Osteocyte (in vitro differentiated cells): ENCODE measurements at places on chromosomes 4 and X.

DNA sequence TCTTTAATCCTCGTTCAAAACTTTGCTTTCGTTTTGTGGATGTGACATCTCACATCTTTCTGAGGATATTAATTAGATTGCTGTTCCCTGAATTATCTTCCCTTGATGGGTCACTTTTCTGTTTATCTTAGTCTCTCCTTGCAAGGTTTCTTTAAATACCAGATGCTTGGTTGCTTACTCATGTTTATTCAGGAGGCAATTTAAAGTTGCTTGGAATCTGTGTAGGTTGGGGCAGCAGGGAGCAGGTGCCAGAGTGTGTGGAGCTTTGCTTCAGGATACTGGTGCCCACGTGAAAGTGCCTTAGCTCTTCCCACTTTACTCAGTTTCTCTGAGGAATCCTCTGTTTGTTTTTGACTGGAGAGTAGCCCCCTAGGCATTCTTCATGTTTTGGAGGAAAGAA lies 24.0 kb downstream of the ANAPC4 start:
- no peak for DNase-seq

DNA sequence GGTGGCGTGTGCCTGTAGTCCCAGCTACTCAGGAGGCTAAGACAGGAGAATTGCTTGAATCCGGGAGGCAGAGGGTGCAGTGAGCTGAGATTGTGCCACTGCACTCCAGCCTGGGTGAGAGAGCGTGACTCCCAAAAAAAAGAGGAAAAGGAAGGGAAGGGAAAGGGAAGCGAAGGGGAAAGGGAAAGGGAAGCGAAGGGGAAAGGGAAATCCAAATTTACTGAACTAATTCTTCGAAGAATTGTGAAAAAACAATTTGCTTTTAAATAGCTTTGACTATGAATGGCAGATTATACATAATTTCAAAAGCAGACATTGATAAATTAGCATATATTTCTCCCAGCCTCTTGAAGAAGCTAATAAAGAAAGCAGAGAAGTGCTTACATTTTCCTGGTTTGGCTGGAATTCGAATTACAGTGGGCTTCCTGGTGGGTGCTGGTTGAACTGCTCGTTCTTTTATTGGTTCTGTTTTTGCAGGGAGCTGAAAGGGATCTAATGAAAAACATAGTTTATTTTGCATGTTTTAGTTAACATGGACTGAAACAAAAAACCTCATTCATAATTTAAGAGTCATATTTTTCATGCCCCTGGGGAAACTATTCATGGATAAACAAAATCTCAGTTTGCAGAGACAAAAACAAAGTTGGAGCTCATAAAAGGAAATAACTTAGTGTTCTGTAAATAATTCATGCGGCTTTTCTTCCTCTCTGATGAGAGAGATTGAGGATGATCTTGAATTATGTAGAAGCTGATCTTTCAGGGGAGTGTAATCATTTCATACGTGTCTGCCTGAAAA lies 66.0 kb downstream of the RPS3A start:
- no peak for DNase-seq

DNA sequence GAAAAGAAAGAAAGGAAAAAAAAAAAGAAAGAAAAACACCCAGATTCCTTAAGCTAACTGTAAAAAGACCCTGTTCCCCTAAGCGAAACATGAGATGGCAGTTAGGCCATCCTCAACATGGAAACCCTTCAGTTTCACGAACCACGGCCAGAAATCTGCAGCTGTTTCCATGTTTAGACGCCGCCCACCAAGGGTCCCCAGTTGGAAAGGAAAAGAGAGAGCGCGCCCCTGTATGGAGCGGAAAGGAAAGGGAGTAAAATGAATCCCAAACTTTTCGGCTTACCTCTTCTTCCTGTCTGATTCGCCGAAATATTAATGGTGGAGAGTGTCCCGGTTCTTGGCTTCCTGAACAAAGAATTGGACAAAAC lies 38.3 kb downstream of the MGARP start:
- DNase-seq: peak; percentile 59

- DNase-seq: no peak
Observed at GRCh38 chrX:49164589-49165360, 2.2 kb downstream of the MAGIX start.

DNA sequence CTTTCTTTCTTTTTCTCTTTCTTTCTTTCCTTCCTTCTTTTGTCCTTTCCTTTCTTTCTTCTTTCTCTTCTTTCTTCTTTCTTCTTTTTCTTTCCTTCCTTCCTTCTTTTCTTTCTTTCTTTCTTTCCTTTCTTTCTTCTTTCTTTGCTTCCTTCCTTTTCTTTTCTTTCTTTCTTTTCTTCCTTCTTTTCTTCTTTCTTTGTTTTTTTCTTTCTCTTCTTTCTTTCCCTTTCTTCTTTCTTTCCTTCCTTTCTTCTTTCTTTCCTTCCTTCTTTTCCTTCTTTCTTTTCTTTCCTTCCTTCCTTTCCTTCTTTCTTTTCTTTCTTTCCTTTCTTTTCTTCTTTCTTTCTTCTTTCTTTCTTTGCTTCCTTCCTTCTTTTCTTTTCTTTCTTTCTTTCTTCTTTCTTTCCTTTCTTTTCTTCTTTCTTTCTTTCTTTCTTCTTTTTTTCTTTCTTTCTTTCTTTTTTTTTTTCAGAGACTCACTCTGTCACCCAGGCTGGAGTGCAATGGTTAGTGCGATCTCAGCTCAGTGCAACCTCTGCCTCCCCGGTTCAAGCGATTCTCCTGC lies 18.5 kb downstream of the TMEM187 start:
- no peak for DNase-seq
